ENCODE measurements at places on chromosomes 2 and 18. TPM values are rescaled to one million over a fixed set of nuclear protein-coding genes. Genes with fewer than 3 reads are reported as not detected.

- no peak overlapping the region for H3K4me3 ChIP-seq
- H3K36me3 ChIP-seq, result no peaks in the 10 kb centered on the region
- H3K4me1 ChIP-seq, result no peaks in the 10 kb centered on the region
- no peaks in the 10 kb centered on the region for H3K27me3 ChIP-seq
Observed at GRCh38 chr2:63301481-63301880, 250.9 kb downstream of the OTX1 start.

- peaks cover 66% of the 10 kb centered on the region for H3K4me1 ChIP-seq
- H3K27ac ChIP-seq, result no peak overlapping the region
- H3K36me3 ChIP-seq, result no peaks in the 10 kb centered on the region
- H3K27me3 ChIP-seq, result no peaks in the 10 kb centered on the region
Observed at GRCh38 chr2:98713332-98714015, 17.5 kb downstream of the MGAT4A start.

- no peak for DNase-seq
- no peak overlapping the region for H3K4me3 ChIP-seq
- H3K4me1 ChIP-seq, result no peaks in the 10 kb centered on the region
- H3K36me3 ChIP-seq, result no peaks in the 10 kb centered on the region
- H3K27me3 ChIP-seq, result no peaks in the 10 kb centered on the region
Observed at GRCh38 chr18:43405097-43405496, 127.8 kb upstream of the SYT4 start.

DNA sequence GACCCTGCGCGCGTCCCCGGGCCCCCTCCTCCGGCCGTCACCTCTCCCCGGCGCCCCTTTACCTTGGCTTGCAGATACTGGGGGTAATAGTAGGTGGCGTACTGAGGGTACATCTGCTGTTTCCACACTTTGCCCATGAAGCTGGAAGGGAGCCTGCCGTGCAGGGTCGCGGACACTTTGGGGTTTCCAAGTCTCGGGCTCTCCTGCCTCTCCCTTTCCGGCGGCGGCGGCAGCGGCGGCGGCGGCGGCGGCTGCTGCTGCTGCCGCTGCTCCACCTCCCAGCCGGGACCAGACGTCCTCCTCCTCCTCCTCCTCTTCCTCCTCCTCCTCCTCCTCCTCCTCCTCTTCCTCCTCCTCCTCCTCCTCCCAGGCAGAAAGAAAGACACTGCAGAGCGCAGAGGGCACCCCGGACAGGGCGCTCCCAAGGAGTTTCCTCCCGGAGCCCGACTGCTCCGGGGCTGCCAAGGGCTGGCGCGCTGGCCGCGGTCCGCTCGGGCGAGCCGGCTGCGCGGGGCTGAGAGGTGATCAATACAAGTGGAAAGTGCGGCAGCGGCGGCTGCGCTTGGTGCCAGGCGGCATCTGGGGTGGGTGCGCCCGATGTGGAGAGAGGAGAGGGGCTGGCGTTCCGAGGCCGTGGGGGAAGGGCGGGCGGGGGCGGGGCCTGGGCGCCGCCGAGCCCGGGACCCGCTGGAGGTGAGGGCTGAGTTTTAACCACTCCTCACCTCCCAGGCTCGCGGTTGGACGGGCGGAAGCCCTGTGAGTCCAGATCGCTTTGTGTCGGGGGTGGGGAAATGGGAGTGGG lies at the start of gene RBMS1:
RBMS1 (minus strand) TSS at position 581 of the 802 bp plus-strand sequence; CDS start at position 137, 444 bp downstream.
- DNase-seq, result peak; percentile 61
- H3K4me1 ChIP-seq, result peaks cover 10% of the 10 kb centered on the region
- peak within 1 kb of the TSS; percentile 96 for H3K27ac ChIP-seq
- peaks cover 11% of the 10 kb centered on the region for H3K36me3 ChIP-seq
- peak within 1 kb of the TSS; percentile 64 for H3K4me3 ChIP-seq

- no peak overlapping the region for H3K27ac ChIP-seq
- H3K27me3 ChIP-seq, result no peaks in the 10 kb centered on the region
- H3K4me1 ChIP-seq, result no peaks in the 10 kb centered on the region
- H3K36me3 ChIP-seq, result no peaks in the 10 kb centered on the region
Observed at GRCh38 chr2:104897515-104898184, 43.7 kb downstream of the POU3F3 start.

DNA sequence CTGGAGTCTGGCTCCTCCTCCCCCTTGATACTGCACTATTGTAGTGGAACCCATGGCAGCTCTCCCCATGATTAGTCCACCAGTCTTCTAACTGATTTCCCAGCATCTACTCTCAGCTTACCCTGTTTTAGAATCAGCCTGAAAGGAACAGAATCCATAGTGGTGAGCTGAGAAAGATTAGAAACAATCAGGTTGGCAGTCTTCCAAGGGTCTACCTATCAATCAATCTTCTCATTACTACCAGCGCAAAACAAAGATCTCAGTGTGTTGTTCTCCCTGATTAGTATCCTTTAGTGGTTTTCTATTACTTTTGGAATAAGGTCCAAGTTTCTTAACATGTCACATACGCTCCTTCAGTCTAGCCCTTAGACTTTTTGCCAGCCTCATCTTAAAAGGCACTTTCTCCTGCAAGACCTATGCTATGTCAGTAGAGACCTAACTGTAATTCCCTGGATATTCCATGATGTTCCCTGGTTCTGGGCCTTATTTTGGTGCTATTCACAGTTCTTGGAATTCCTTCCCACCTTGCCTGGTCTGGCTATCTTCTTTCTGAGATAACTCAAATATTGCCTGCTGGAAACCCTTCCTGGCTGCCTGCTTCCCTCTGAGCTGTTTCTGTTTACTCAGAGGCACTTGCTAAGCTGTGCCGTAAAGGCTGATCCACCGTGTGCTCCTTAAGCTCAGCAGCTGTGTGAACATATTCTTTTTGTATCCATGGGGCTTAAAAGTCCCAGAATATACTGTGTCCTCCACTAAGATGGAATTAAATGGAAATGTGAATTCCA lies 32.6 kb downstream of the LAMA3 start:
- H3K27ac ChIP-seq, result no peak overlapping the region
- no peak for DNase-seq
- H3K36me3 ChIP-seq, result no peaks in the 10 kb centered on the region
- H3K4me3 ChIP-seq, result no peak overlapping the region
- H3K4me1 ChIP-seq, result no peaks in the 10 kb centered on the region
- no peaks in the 10 kb centered on the region for H3K27me3 ChIP-seq

DNA sequence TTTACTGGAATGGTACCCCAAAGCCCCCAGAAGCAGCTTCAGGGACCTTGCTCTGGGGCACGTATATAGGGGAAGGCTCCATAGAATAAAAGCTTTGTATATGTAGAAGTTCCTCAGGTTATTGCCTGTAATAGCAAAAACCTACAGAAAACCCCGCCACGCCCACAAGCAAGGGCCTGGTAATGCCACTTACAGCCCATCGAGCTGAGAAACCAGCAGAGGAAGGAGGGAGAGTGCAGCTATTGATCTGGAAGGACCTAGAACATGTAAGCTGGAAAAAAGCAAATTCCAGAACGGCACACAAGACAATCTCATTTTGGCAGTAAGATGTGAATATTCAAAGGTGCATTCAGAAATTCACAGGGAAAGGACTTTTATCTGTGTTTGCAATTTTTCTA lies 15.8 kb downstream of the HS1BP3 start:
- H3K4me3 ChIP-seq, result no peak overlapping the region
- H3K36me3 ChIP-seq, result no peaks in the 10 kb centered on the region
- no peaks in the 10 kb centered on the region for H3K27me3 ChIP-seq

DNA sequence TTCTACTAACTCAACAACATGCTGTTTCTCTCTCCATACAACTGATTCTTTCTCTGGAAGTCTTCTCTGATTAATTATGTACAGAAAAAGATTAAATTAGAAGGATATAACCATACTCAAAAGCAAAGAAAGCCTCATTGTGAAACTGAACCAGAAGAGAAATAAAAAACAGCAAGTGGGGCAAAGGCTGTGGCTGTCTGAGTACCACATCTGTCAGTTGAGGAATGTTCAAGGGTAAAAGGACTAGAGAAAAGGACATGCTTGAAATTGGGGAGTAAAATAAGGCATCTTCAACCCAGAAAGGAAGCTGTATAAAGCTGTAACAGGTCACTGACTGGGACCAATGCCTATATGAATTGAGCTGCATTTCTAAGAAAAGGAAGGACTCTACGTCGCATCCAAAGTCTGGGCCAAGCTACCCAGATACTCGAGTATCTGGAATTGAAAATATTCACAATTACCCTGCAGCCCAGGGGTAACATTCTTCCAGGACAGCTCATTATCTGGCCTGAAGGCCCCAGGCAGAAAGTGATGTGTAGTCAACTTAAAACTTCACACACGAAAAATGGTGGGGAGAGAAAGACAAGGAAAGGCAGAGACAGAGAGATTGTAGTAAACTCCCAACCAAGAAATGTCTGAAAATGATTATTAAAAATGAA lies 356.0 kb upstream of the GALNT5 start:
- no peak for DNase-seq
- no peak overlapping the region for H3K27ac ChIP-seq
- no peaks in the 10 kb centered on the region for H3K4me1 ChIP-seq
- H3K27me3 ChIP-seq, result peaks cover 6% of the 10 kb centered on the region
- no peaks in the 10 kb centered on the region for H3K36me3 ChIP-seq

- peak overlapping the region; percentile 87 for H3K27ac ChIP-seq
- H3K4me3 ChIP-seq, result peak overlapping the region; percentile 90
- H3K36me3 ChIP-seq, result peaks cover 16% of the 10 kb centered on the region
- DNase-seq, result peak; percentile 40
- H3K4me1 ChIP-seq, result peaks cover 35% of the 10 kb centered on the region
Observed at GRCh38 chr2:174485788-174486562, 854 bp downstream of the GPR155 start.

DNA sequence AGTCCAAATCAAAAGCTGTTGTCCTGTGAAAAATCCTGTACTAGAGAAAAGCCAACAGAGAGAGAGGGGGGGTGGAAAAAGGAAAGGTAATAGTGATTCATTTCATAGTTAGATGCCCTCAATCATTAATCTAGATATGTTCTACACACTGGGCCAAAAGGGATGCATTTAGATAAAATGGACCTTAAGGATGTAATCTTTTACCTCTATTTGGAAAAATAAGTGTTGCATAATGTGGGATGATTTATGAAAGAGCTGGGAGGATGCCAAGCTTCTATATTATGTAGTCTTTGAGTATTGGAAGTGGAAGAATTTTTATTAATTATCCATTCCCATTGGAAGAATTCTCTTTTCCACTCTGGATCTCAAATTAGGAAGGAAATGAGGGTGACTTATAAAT lies 480.5 kb upstream of the ZEB2 start:
- DNase-seq, result no peak
- no peaks in the 10 kb centered on the region for H3K27me3 ChIP-seq
- H3K4me3 ChIP-seq, result no peak overlapping the region
- H3K27ac ChIP-seq, result no peak overlapping the region

DNA sequence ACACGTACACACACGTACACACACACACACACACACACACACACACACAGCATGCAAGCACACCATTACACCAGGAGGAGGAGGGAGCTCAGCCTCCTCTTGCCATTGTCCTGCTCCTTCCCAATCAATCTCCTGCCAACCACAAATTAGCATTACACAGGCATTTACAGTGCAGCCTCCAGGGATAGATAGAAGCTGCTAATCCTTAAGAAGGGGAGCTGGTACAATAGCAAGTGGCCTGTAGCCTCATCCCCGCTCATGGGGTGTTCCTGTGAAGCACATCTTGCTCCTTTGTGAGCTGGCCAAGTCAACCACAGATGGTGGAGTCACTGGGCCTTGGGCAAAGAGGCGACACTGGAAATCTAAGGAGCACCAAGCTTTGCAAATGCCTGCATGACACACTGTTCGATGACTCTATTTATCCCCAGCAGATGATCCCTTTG lies 110.3 kb upstream of the PKDCC start:
- H3K36me3 ChIP-seq, result no peaks in the 10 kb centered on the region
- H3K4me1 ChIP-seq, result no peaks in the 10 kb centered on the region
- no peak for DNase-seq
- no peak overlapping the region for H3K4me3 ChIP-seq

DNA sequence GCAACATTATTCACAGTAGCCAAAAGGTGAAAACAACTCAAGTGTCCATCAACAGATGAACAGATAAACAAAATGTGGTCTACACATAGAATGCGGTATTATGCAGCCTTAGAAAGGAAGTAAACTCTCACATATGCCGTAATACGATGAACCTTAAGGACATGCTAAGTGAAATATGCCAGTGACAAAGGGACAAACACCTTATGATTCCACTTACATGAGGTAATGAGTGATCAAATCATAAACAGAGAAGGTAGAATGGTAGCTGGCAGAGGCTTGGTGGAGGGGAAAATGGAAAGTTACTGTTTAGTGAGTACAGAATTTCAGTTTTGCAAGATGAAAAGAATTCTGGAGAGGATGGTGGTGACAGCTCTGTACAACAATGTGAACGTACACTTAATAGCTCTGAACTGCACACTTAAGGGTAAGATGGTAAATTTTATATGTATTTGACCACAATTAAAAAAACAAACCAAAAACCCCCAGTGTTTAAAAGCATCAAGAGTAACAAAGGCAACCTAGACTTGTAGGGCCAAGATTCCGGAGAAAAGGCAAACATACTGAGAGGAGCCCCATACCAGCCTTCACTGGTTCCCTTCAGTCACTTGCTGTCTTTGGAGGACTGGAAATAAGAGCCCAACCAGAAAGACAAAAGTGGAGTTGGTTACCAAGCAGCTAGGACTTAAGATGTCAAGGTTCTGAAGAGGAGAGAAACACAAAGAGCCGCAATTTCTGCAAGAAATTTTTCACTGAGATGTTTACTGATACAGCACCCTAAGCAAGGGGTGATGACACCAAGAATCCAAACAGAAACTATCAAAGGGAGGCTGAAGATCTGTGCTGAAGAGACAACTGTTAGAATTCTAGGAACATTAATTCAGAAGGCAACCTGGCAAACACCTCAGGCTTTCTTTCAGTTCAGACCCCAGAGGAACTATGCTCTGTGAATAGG lies 61.3 kb downstream of the CUL3 start:
- peaks cover 38% of the 10 kb centered on the region for H3K4me1 ChIP-seq
- H3K27me3 ChIP-seq, result no peaks in the 10 kb centered on the region
- no peak for DNase-seq
- peak overlapping the region; percentile 24 for H3K27ac ChIP-seq

DNA sequence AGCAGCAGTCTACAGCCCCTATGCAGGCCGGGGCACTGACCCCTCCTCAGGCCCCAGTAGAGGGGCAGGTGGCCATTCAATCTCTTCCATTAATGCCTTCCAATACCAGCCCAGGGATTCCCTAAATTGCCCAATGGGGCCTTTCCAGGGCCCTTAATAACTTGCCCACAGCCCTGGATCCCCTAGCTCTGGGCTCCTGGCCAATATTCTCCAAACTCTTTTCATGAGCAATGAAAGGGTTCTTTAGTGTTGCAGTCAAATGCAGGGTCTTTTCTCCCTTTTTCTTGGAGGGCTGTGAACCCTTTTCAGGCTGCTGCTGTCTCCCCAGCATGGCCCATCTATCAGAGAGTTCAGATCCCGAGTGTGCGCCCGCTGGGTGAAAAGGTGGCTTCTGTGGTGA lies 41.3 kb upstream of the SLC1A4 start:
- no peaks in the 10 kb centered on the region for H3K27me3 ChIP-seq
- no peak overlapping the region for H3K4me3 ChIP-seq
- no peak for DNase-seq
- H3K4me1 ChIP-seq, result peaks cover 25% of the 10 kb centered on the region

The CDH2 gene
- 0.19 TPM for total RNA-seq

The FIGN gene
- 0.05 TPM for total RNA-seq

The ACTG2 gene
- total RNA-seq, result not detected

The SKOR2 gene
- not detected for total RNA-seq

The RSAD2 gene
- total RNA-seq, result 5.6 TPM

The KCNF1 gene
- total RNA-seq, result not detected

The FSHR gene
- total RNA-seq, result not detected

The HOXD4 gene
- not detected for total RNA-seq

The PRSS56 gene
- not detected for total RNA-seq
